ENCODE measurements at places on chromosomes 5 and 9. TPM values are rescaled to one million over a fixed set of nuclear protein-coding genes. Genes with fewer than 3 reads are reported as not detected.

The PDE6A gene
- 0.10 TPM for total RNA-seq

DNA sequence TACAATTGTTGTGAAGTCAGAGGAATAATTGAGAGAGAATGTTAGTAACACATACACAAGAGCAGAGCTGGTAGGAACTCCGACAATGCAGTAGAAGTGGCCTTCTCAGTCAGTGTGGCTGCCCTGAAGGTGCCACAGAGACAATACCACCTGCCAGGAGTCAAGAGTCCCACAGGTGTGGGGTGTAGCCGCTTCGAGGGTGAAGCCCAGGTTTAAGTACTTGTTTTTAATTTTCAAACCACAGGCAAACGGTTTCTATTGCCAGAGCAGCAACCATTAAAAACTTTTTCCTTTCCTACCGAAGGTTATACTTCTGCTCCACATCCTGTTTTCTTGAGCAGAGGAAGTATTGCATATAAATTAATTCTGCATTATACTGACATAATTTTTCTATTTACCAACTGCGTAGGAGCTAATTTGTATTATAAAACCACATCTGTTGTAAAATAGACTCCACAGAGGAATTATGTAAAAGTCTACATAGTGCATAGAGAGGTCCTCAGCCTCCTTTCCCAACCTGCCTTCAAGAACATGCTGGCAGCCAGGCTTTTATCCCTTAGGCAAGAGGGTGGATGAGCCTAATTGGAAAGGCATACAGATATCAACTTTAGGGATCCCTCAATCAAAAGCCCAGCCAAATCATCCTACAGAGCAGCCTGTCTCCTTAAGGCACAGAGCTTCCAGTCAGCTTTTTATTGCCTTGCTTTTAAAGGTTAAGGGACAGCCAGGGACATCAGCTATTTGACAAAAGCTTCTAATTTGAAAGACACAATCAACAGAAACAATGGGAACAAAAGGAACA, 12.9 kb upstream of the ACTBL2 start:
- no peak for DNase-seq

The SNCAIP gene
- total RNA-seq: 1.7 TPM

- peak; percentile 41 for DNase-seq
These were observed 3.6 kb downstream of the GOLPH3 start for GRCh38 chr5:32170303-32171151.

The PRDM9 gene
- not detected for total RNA-seq

DNA sequence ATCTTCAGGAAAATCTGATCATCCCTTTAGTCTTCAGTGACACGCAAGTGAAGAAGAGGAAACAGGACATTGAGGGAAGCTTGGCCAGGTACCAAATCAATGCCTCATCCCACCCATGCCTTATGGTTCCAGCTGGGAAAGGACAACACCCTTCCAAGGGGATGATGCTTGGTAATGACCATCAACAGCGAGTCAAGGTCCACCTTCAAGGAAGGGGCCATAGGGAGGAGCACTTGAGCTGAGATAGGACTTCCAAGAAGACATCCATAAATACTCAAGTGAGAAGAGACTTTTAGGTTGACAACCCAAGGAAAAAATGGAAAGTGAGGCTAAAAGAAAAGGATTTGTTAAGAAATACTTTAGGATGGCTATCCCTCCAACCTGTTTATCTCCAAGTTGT, 27.1 kb upstream of the GAS1 start:
- DNase-seq: no peak

The CBY3 gene
- not detected for total RNA-seq

DNA sequence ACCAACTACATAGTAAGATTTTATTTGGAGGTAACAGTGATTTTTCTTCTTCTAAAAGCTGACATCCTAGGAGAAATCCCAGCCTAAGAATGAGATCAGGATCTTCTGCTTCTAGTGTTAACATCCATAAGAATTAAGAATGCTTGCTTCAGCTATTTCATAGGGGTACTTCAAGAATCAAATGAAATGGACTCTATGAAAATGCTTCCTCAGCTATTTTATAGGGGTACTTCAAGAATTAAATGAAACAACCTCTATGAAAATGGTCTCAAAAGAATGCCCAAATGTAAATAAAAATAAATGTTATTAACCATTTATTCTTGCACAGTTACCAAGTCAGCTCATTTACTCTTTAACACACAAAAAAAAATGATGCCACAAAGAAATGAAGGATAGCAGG, 31.5 kb downstream of the ZNF608 start:
- DNase-seq: no peak

The ARSI gene
- 7.3 TPM for total RNA-seq

The PCDHA4 gene
- total RNA-seq: 9.6 TPM

DNA sequence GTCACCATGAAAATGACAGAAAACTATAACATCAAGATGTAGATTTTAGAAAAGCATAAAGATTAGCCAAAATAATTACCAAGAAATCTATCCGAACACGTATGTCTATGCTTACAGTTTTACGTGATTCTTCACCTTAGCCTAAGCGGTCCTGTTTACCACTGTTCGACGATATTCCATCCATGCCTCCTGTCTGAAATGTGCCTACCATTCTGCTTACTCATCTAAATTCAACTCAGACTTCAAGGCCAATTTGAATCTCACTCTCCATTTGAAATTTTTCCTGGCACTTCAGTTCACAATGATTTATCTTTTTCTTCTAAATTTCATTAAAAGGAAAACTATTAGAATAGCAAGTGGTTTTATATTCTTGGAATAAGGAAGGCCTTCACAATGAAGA, 15.4 kb downstream of the ZDHHC21 start:
- peak; percentile 13 for DNase-seq

DNA sequence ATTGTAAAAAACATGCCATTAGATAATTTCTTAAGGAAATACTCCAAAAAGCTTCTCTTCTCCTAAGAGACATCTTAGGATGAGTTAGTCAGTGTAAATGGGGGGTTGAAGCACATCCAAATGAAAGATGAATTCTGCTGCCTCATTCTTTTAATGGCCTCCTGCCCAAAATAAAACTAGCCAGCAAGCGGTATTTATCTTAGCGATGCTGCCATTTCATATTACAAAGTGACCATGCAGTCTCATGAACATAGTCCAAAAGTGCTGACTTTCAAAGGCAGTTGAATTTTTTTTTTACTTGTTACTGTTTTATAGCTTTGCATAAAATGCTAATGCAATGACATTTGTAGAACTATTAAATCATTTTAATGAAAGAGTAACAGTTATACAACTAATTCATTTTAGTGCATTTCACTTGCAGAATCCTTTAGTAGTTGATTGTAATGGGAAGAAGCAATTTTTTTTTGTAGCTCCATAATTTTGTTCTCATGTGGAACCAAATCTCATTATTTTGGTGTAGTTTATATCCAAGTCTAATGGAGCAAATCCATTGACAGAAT, 151.5 kb downstream of the CAVIN4 start:
- no peak for DNase-seq

The LCN15 gene
- not detected for total RNA-seq

GRCh38 chr5:13501176-13501575, 443.3 kb downstream of the DNAH5 start:
- DNase-seq: no peak

The SLC22A4 gene
- total RNA-seq: 1.6 TPM

DNA sequence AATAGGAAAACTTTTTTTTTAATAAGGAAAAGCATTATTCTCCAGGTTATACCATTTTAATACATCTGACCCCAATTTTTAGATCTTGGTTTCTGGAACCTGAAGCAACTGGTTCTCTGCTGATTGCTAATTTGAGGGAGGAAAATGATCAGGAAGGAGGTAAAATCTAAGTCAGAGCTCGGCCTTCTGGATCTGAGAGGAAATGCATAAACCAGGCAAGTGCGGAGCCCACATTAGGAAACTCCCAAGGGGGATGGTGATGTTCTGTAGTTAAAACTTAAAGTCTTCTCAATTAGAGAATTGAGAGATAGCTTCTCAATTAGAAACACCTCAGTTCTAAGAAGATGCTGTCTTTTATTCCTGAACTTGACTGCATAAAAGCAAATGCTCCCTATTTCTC, 113.5 kb downstream of the TSSK1B start:
- DNase-seq: no peak

DNA sequence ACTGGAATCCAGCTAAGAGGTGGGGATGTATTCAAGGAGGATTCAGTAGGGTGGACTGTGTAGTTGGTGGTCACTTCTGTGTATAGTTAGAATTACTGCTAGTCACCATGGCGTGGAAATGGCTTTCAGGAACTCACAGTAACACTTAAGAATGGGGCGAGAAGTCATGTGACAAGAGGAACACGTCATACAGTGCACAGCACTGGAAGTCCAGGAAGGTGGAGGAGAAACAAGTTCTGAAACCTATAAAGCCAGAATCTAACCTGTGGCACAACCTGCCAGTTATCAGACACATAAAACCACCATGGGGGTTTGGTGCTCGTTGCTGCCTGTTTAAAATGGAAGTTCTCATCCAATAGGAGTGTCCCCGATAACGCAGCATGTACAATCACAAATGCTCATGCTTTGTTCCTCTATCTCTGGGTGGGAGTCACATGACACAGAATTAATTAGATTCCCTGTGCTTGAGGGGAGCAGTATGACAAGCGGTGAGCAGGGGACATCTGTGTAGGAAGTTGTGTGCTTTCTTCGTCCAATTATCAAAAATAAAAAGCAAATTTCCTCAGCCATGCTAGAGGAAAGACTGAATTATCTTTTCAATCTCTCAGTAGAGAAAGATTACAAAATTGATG, 193.0 kb downstream of the SPOCK1 start:
- DNase-seq: no peak

The DIPK1B gene
- 4.0 TPM for total RNA-seq

GRCh38 chr9:4984621-4985385, at the start of gene JAK2:
Gene JAK2 (plus strand): TSS chr9:4985272. CDS start chr9:5021988, 36,716 bp downstream.
- DNase-seq: peak; percentile 83

DNA sequence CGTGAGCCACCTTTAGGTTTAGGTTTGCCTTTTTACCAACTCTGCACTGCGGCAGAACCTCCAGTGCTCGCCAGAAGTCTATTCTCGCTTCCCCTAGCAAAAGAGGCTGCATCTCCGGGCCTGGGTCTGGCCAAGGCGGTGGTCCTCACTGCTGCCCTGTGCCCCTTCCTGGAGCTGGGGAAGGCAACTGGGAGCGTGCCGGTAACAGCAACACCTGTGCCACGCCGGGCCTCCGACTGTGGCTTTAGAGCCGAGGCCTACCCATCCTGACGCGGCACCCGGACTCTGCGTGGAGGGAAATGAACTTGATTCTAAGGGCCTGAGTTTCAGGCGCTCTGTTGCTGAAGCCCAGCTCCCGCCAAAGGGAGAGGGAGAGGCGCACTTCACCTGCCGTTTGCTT, 82.4 kb upstream of the SPATA31C2 start:
- no peak for DNase-seq

DNA sequence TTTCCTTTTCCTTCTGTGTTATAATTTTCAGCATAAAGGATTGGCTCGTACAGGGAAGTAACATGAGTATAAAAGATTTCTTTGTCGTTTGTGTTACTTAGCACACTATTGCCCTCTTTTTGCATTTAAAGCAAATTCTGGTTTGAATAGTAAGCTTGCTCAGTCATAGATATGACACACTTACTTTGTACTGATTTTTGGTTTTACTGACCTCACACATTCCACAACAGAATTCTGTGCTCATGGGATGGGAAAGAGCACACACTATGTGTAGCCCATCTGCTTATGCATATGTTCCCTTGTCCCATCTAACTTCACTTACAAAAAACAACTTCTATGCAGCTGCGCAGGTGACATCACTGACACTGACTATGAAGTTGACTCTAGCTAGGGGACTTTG, 111.9 kb upstream of the MTAP start:
- no peak for DNase-seq

GRCh38 chr5:90434116-90434714, 24.7 kb upstream of the CETN3 start:
- DNase-seq: peak; percentile 34

DNA sequence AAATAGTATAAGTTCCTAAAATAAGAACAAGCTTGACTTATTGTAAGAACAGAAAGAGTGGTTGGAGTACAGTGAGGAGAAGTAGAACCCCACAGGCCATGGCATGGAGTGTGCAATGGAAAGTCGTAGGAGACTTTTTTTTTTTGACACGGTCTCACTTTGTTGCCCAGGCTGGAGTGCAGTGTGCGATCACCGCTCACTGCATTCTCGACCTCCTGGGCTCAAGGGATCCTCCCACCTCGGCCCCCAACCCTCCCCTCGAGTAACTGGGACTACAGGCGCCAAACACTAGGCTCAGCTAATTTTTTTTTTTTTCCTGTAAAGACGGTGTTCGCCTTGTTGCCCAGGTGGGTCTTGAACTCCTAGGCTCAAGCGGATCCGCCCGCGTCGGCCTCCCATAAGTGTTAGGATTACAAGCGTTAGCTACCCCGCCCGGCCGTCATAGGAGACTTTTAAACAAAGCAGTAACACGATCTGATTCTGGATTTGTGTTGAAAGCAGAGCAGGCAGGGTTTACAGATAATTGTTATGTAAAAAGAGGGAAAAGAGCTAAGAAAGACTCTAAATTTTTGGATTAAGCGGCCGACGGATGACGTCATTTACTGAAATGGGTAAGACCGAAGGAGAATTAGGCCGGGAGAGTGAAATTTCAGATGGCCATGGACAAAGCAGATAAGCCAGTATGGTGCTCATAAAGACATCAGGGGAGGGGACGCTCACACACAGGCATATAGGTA, 752 bp downstream of the TSTD2 start:
- peak; percentile 63 for DNase-seq

DNA sequence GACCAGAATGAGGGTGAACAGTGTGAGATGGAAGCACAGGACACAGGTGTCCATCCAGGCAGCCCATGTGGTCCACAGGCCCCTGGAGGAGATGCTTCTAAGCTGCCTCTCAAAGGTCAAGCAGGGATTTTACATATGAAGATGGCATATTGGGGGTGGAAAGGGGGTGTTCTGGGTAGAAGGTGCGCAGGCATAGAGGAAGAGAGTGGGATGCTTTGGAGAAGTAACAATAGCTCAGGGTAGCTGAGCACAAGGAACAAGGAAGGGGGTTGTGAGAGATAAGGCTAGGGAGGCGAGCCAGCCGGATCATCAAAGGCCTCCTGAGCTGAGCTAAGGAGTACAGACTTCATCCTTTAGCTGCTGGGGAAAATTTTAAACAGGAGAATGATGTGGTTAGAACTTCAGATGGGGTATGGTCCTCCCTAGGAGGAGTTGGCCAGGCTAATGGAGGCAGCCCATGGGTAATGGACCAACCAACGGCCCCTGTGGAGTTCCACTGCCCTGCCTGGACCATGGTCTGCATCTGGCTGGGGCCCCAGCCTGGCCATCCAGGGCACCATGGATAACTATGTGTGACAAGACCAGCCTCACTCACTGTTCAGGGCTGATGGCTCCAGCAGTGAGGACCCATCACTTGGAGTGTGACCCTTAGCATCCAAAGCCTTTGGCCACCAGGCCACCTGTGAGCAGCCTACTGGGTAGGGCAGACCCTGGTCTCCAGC, 86.8 kb upstream of the TBC1D2 start:
- no peak for DNase-seq

- no peak for DNase-seq
These were observed 977 bp downstream of the MGAT4B start for GRCh38 chr5:179805529-179806249.

DNA sequence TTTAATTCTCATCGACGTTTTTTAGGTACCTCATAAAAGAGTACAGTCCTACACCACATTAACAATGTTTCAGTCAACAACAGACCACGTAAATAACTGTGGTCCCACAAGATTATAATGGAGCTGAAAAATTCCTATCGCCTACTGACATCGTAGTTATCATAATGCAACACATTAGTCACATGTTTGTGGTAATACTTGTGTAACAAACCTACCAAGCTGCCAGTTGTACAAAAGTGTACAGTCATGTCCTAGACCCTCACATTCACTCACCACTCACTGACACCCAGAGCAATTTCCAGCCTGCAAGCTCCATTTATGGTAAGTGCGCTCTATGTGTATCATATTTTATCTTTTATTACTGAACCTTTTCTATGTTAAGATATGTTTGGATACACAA, 16.8 kb downstream of the GNAQ start:
- DNase-seq: no peak

The PCDHGB7 gene
- 1.7 TPM for total RNA-seq

- DNase-seq: peak; percentile 8
These were observed 171.6 kb downstream of the PAX5 start for GRCh38 chr9:36862206-36863145.

All from renal cortical epithelial cell (primary cell).